ENCODE measurements at places on chromosomes 2 and 18. TPM values are rescaled to one million over a fixed set of nuclear protein-coding genes. Genes with fewer than 3 reads are reported as not detected.
A peak's percentile ranks its signal among the peaks of the same experiment; 100 is the strongest.

- DNase-seq, result peak; percentile 23
Observed at GRCh38 chr18:47931718-47932103, 1.3 kb upstream of the SMAD2 start.

- no peak for DNase-seq
Observed at GRCh38 chr2:120701499-120701898, 34.2 kb upstream of the GLI2 start.

The RAB6D gene
- total RNA-seq, result under 0.01 TPM

DNA sequence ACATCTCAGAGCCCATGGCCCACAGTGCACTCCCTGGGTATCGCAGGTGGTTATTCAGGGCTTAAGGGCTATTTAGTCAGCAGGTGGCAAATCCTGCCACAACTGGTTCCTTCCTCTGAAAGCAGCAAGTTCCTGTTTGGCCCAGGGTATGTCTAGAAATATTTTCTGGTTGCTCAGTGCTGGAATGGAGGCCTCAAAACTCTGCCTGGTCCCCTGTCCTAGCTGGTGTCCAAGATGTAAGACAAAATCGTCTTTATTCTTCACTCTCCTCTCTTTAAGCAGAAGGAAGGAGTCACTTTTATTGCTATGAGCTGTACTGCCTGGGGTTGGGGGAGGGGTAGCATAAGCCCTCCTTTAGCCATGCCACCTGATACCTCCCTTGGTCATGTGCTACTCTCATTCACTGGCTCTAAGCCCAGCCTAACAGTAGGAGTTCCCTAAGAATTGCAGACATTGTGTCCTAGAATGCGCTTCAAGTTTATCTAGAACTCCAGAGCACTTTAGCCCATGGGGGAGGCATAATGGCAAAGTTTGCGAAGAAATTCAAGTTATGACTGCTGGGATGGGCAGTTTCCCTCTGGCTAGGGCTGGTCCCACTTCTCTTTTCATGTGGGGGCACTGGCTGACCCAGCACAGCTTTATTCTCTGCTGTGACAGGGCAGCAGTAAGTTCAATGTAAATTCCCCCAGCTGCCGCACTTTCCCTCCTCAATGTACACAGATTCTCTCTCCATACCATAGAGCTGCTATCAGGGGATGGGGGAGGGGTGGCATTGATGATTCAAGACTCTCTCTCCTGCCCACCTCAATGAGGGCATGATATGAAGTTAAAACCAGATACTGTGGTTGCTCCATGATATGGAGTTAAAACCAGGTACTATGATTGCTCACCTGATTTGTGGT lies 27.1 kb upstream of the CWC22 start:
- peak; percentile 36 for DNase-seq

- DNase-seq, result peak; percentile 98
Observed at GRCh38 chr2:226118471-226119429, 680.9 kb downstream of the IRS1 start.

DNA sequence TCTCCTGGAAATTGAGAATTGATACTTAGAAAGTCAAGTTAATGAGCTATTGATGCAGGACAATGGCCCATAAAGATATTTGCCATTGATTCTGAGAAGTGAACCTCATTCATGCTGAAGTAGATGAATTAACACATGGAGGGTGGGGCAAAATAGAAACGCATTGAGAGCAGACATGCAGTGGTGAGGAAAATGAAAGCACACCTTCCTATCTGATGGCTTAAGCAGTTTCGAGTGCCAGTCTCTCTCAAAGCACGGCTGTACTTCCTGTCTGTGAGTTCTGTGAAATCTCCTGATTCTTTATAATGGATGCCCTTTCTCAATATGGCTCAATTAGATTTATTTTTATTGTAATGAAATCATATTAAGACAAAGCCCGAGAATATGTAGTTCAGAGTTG lies 247.0 kb downstream of the TMX3 start:
- DNase-seq, result peak; percentile 17

Data from fibroblast of villous mesenchyme (primary cell).